ENCODE measurements at places on chromosomes 5 and 9. TPM values are rescaled to one million over a fixed set of nuclear protein-coding genes. Genes with fewer than 3 reads are reported as not detected.

The SET gene
- 182 TPM for total RNA-seq

The AHRR gene
- 16.4 TPM for total RNA-seq

The PANK3 gene
- total RNA-seq = 31.9 TPM

The BTNL9 gene
- total RNA-seq = not detected

The TMEM141 gene
- 151 TPM for total RNA-seq

The SLC34A1 gene
- total RNA-seq = not detected

The CTNNAL1 gene
- total RNA-seq = 106 TPM

The CCDC69 gene
- 6.1 TPM for total RNA-seq

The GDNF gene
- total RNA-seq = not detected

The MIER3 gene
- total RNA-seq = 12.1 TPM

The CFAP90 gene
- total RNA-seq = not detected

The TNC gene
- 0.18 TPM for total RNA-seq

The TMEM252 gene
- total RNA-seq = not detected

The FBXO10 gene
- total RNA-seq = 6.8 TPM

The CERCAM gene
- 198 TPM for total RNA-seq

The BTNL3 gene
- not detected for total RNA-seq

The CDKN2AIPNL gene
- 38.8 TPM for total RNA-seq

The DBH gene
- not detected for total RNA-seq

The ORM2 gene
- not detected for total RNA-seq

The CATSPER3 gene
- not detected for total RNA-seq

The TNFSF15 gene
- 0.16 TPM for total RNA-seq

The GLIPR2 gene
- 47.8 TPM for total RNA-seq

The TMOD1 gene
- 0.18 TPM for total RNA-seq

The IL9 gene
- not detected for total RNA-seq

The ENHO gene
- not detected for total RNA-seq

The PCDHB8 gene
- 0.49 TPM for total RNA-seq

The IFNW1 gene
- total RNA-seq = not detected

The SNCAIP gene
- not detected for total RNA-seq

The ZFP2 gene
- total RNA-seq = under 0.01 TPM

The TCF7 gene
- total RNA-seq = under 0.01 TPM

The FUT7 gene
- not detected for total RNA-seq

The LEAP2 gene
- 0.16 TPM for total RNA-seq

The FBXL7 gene
- total RNA-seq = 8.3 TPM

The NAIF1 gene
- total RNA-seq = 6.5 TPM

The PCDHGA2 gene
- total RNA-seq = 5.8 TPM

The FGF1 gene
- total RNA-seq = 37.7 TPM

The TICAM2 gene
- total RNA-seq = 1.8 TPM

The NDUFS6 gene
- 57.0 TPM for total RNA-seq

The PHYHD1 gene
- total RNA-seq = 22.2 TPM

The TAF11L10 gene
- not detected for total RNA-seq

The PRDM9 gene
- not detected for total RNA-seq

The FBP1 gene
- not detected for total RNA-seq

The EDIL3 gene
- total RNA-seq = 34.8 TPM

The CTNND2 gene
- total RNA-seq = not detected

The PCAT7 gene
- total RNA-seq = not detected

The IFNK gene
- total RNA-seq = not detected

The IFNB1 gene
- total RNA-seq = not detected

The KCNMB1 gene
- total RNA-seq = not detected

The HACD4 gene
- total RNA-seq = 0.36 TPM

The IFNA13 gene
- not detected for total RNA-seq

The FOXD1 gene
- 2.1 TPM for total RNA-seq

The GHR gene
- total RNA-seq = 5.2 TPM

The TRIP13 gene
- 6.1 TPM for total RNA-seq

Data from cardiac atrium fibroblast (primary cell).